ENCODE measurements at places on chromosomes 12 and 14.

GRCh38 chr12:47400266-47400665, 305.6 kb downstream of the RPAP3 start:
- no peak for DNase-seq

- no peak for DNase-seq
Observed at GRCh38 chr12:3230758-3231375, 153.7 kb downstream of the TSPAN9 start.

DNA sequence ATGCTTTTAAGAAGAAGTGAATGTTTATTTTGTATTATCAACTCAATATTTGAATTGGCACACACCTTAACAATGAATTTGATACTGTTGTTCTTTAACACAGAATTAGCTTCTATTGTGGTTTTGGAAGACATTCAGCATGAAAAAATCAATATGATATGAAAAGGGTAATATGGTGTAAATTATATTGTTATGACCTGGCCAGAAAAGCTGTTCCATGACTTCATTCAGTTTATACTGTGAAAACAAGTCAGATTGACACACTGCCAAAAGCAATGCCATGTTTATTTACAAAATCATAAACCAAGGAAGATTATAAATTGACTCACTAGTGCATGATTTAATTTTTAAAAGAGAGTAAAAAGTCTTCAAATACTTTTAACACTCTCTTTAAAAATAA, 851.4 kb upstream of the SEL1L start:
- no peak for DNase-seq

GRCh38 chr12:10967409-10967808, 19.3 kb downstream of the TAS2R50 start:
- no peak for DNase-seq

- no peak for DNase-seq
Observed at GRCh38 chr12:93526786-93527428, 45.6 kb upstream of the SOCS2 start.

- DNase-seq, result no peak
Observed at GRCh38 chr12:91551927-91552326, 369.3 kb upstream of the DCN start.

GRCh38 chr14:68285421-68286179, 466.0 kb downstream of the RAD51B start:
- no peak for DNase-seq

- no peak for DNase-seq
Observed at GRCh38 chr14:36014236-36014635, 162.3 kb downstream of the PTCSC3 start.

GRCh38 chr12:39499296-39499695, 56.4 kb upstream of the KIF21A start:
- no peak for DNase-seq

GRCh38 chr12:82524641-82525040, 162.1 kb upstream of the TMTC2 start:
- DNase-seq, result no peak

DNA sequence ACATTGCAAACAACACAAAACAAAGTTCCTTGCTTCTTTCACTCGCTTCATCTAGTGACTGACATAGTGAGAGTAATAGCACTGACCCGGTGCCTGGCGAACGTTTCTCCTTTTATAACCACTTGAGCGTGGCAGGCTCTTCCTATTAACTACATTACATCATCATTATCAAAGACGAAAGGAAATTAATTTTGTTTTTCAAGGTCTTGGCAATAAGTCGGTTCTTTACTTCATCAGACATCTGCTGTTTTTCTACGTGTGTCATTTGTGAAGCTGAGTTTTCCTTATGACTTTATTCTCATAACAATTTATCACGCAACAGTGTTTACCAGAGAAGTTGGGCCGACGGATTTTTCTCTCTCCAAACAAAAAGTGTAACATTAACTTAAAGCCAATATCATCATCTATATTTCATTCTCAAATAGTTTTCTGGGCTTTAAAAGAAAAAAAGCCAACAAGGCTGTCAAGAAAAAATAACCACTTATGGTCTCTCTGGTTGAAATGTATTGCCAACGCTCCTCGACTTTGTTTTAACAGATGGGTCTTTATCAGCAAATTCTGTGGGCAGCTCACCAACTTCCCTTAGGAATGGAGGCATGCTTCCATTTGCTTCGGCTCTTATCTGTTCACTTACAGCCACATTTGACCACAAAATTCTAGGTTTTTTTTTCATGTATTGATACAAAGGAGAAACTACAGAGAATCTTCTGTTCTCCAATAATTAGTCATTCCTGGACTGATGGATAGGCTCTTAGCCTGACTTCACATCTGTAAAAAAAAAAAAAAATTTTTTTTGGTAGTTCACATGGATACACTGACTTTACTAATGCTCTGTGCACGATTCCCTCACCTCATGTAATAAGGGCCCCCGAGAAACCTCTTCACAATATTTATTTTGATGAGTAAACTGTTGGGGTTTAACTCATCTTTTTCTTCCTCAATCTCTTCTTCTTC, 97.1 kb upstream of the CDKN3 start:
- DNase-seq, result no peak

GRCh38 chr14:99872786-99873440, 79.7 kb downstream of the EML1 start:
- DNase-seq, result no peak

- DNase-seq, result no peak
Observed at GRCh38 chr14:90510159-90510558, 113.3 kb downstream of the CALM1 start.

GRCh38 chr12:57853864-57854556, 7.5 kb upstream of the CTDSP2 start:
- no peak for DNase-seq

DNA sequence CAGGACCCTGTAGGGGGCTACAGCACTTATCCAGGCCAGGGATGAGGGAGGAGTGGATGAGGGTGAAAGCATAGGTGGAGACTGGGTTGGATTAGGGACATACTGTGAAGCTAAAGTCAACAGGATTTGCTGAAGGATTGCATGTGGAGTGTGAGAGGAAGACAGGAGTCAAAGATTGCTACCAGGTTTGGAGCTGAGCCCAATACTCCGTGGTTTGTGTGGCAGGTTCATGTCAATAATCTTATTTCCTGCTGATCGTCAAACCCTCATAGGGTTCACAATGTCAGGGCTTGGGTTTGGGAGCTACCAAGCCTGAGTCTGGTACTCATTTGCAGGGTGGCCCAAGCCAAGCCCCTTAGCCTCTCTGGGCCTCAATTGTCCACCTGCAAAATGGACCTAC, 77.1 kb upstream of the PLXNC1 start:
- DNase-seq, result no peak

DNA sequence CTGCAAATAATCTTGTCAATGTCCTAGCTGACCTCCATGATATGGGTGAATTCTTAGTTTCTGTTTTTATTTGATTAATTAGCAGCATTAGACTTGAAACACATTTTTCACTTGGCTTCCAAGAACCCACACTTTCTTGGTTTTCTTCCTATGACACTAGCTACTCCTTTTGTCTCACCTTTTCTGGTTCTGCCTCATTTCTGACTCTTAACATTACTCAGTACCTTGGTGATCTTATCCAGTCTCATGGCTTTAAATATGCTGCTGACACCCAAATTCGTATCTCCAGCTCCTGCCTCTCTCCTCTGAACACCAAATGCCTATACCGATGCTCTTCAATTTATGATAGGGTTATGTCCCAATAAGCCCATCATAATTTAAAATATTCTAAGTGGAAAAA, 32.0 kb upstream of the SSTR1 start:
- DNase-seq, result no peak
